ENCODE measurements at places on chromosomes 6 and 20. TPM values are rescaled to one million over a fixed set of nuclear protein-coding genes. Genes with fewer than 3 reads are reported as not detected.
A peak's percentile ranks its signal among the peaks of the same experiment; 100 is the strongest.

DNA sequence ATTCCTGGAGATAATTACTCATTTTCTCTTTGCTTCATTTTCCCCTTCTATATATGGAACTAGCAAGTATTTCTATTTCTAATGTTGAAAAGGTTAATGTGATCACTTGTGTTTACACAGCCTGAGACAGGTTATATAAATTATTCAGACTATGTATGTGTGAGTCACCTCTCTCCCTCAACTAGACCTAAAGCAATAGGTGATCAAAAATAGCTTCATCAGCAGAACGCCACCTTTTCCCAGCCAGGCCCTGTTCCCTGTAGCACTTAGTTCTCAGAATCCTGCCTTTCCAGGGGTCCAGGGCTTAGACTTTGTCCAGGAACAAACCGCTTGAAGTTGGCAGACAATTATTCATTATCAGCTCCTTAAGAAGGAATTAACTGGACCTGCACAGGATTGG is 125.3 kb upstream of the EXOC2 start:
- no peaks in the 10 kb centered on the region for H3K27me3 ChIP-seq
- peak overlapping the region; percentile 56 for H3K27ac ChIP-seq
- H3K36me3 ChIP-seq: no peaks in the 10 kb centered on the region
- DNase-seq: no peak
- no peak overlapping the region for H3K4me3 ChIP-seq
- peaks cover 12% of the 10 kb centered on the region for H3K4me1 ChIP-seq

Gene IL17F
- not detected for total RNA-seq

DNA sequence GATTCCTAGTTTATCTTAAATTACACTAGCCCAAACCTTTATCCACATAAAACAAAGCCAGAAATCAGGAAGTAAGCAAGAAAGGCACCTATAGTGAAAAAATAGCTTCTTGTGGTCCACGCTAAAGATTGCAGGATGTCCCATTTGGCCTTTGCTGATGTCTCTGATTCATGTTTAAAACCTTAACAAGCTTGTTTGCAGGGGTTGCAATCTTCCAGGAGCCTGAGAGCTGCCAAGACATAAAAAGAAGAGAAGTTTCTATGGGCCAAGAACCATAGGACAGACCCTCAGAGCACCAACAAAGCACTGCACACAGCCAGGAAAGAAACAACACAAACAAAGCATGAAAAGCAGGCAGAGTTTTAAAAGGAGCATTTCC is 49.4 kb downstream of the ADAT2 start:
- no peak for DNase-seq
- no peak overlapping the region for H3K27ac ChIP-seq
- peaks cover 9% of the 10 kb centered on the region for H3K4me1 ChIP-seq
- no peak overlapping the region for H3K4me3 ChIP-seq
- no peaks in the 10 kb centered on the region for H3K27me3 ChIP-seq

GRCh38 chr6:149648148-149649145 is at the start of gene KATNA1:
KATNA1 (minus strand) TSS chr6:149648714; CDS start chr6:149638547, 10,167 bp downstream.
- H3K4me1 ChIP-seq: peaks cover 10% of the 10 kb centered on the region
- H3K27me3 ChIP-seq: no peaks in the 10 kb centered on the region
- H3K36me3 ChIP-seq: no peaks in the 10 kb centered on the region
- peak within 1 kb of the TSS; percentile 62 for H3K4me3 ChIP-seq

Gene PRICKLE4
- total RNA-seq: 10.7 TPM

DNA sequence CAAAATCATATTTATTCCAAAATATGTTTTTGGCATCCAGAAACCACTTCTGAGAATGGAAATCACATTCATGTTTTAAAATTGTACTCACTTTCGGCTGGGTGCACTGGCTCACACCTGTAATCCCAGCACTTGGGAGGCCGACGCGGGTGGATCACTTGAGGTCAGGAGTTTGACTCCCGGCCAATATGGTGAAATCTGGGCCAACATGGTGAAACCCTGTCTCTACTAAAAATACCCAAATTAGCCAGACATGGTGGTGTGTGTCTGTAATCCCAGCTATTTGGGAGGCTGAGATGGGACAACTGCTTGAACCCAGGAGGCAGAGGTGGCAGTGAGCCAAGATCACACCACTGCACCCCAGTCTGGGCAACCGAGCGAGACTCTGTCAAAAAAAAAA is 580.7 kb downstream of the MAFB start:
- H3K27ac ChIP-seq: no peak overlapping the region
- no peak for DNase-seq
- H3K36me3 ChIP-seq: no peaks in the 10 kb centered on the region
- no peak overlapping the region for H3K4me3 ChIP-seq
- no peaks in the 10 kb centered on the region for H3K4me1 ChIP-seq

Gene LPA
- 0.22 TPM for total RNA-seq

DNA sequence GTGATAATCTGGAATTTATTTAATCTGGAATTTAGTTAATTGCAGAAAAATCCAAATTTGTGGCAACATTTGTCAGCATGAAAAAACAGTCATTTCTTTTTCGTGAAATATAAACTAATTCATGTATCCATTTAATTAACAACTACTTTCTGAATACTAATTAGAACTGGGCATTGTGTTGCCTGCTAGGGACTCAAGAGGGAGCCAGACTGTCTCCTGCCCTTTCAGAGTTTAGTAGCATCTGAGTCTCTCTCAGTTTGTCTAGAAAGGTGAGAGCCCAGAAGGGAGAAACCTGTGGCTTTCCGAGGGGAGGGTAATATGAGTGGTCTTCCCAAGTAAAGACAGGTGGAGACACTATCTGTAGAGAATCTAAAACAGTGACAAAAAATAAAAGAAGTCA is 210.9 kb upstream of the HDDC2 start:
- no peak overlapping the region for H3K4me3 ChIP-seq
- H3K4me1 ChIP-seq: no peaks in the 10 kb centered on the region
- no peaks in the 10 kb centered on the region for H3K36me3 ChIP-seq
- no peak overlapping the region for H3K27ac ChIP-seq
- DNase-seq: no peak
